ENCODE measurements at places on chromosomes 7 and 10. TPM values are rescaled to one million over a fixed set of nuclear protein-coding genes. Genes with fewer than 3 reads are reported as not detected.

DNA sequence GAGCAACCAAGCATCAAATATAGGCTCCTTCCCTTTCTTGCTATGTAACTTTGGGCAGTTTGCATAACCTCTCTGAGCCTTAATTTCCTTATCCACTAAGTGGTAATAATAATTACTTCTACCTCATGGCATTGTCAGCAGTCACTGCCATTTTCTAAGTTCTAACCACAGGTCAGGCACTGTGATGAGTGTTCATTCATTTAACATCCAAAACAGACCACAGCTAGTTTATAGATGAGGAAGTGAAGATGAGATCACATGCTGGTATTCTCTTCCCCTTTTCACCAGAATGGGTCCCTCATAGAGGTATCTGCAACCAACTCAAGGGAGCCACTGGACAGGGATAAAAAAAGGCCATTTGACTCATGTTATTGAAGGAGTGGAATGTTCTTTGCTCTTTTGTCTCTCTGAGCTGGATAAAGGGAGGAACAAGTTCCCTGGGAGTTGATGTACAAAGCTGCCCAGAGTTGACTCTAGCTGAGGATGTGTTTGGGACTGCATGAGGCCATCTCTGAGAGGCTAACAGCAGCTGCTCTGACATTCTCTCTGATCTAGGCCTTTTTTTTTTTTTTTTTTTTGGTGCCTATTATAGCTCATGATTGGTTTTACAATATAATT is 65.0 kb downstream of the DNAJC12 start:
- DNase-seq: no peak

DNA sequence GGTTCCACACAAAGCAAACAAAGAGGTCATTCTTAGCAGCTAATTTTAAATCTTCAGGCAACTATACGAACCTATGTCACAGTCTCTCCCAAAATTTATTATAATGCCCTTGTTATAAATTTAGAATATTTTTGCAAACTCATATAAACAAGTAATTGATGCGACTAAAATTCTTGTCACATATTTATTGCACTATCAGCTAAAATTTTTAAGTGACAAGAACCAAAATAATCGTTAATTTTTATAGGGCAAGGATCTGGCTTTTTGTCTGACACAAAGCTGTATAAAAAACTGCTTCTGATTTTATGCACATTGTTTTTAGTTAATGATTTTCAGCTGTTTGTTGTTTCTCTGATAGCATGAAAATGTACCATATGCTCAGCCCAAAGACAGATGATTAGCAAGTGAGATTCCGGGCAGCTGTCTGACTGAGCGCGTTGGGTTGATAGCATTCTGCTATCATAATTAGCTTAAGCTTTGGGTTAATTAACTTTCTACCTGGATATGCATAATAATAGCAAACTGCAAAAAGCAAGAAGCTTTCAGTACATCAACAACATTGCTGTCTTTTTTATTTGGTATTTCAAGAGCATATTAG is 136.0 kb downstream of the MGMT start:
- no peak for DNase-seq

The NPSR1 gene
- total RNA-seq: not detected

DNA sequence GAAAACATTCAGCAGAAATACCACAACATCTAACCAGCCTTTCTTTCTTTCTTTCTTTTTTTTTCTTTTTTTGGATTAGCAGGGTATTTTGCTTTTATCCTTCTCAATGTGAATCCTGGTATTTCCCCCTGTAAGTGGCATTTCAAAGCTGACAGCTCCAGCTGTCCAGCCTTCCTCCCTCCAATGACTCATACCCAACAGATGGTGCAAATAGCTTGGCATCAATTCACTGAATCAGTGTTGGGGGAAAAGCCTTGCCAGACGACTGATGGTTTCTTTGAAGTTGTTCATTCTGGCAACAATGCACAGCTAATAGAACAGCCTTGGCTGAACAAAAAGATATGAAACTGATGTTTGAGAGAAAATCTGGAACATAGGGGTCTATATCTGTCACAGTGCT is 316.8 kb upstream of the STEAP1 start:
- DNase-seq: no peak

DNA sequence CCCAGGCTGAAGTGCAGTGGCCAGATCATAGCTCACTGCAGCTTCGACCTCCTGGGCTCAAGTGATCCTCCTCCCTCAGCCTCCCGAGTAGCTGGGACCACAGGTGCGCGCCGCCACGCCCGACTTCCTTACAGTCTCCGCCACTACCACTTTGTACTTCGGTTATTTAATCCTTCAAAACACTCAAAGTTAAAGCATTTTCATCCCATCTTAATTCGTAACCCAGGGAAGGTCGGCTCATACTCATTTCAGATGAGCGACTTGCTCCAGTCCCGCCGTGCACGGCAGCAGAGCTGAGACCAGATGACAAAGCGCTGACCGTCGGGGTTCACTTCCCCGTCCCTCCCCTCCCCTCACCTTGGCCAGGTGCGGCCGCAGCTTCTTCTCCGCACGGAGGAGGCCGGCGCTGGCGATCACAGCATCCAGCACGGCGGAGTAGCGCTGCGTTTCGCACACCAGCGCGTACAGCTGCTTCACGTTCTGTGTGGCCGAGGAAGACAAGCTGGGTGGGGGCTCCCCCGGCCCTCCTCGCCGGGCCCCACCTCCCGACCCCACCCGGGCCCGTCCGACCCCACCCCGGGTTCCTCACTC is 457 bp downstream of the NSUN5 start:
- peak; percentile 47 for DNase-seq

- DNase-seq: peak; percentile 25
Observed at GRCh38 chr7:42232275-42232674, 4.7 kb downstream of the GLI3 start.

DNA sequence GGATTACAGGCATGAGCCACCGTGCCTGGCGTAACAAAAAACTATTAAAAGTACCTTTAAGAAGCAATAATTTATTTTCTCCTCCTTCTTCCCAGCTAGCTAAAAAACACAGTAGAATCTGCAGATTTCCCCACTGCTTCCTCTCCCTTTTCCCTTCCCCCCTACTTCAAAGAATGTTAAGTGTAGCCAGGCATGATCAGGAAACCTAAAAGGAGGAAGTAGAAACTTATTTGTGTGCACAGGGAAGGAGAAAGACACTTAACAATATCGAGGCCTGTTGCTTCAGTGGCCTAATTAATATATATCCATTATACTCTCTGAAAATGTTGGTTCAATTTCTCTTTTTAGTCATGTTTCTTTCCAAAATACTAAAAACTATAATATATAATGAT is 127.7 kb downstream of the NRBF2 start:
- DNase-seq: no peak

The CRTAC1 gene
- total RNA-seq: 1.2 TPM

- no peak for DNase-seq
Observed at GRCh38 chr10:99368646-99369045, 39.5 kb downstream of the CNNM1 start.

GRCh38 chr10:127947211-127947610 is 40.3 kb downstream of the PTPRE start:
- no peak for DNase-seq

GRCh38 chr7:15885678-15886077 is 199.2 kb upstream of the MEOX2 start:
- DNase-seq: no peak

The SCIN gene
- total RNA-seq: 0.80 TPM

The EBF3 gene
- total RNA-seq: 0.23 TPM

GRCh38 chr7:124275411-124275810 is 242.5 kb upstream of the TMEM229A start:
- peak; percentile 37 for DNase-seq

DNA sequence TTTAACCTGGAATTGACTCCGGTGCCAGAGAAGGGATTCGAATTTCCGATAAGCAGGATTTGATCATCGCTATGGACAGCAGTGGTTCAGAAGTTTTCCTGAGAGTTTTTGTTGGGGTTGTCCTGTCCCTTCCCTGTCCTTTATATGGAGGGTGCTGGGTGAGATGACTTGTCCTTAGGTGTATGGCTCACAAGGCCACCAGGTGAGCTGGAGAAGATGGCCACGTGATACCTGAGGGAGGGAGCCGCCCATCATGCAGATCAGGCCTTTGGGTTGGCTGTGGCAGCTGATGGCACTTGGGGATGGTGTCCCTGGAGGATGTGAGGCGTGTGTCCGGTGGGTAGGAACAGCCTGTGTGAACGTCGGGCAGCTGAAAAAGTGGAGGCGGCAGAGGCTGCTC is 187.7 kb downstream of the PTPN20 start:
- no peak for DNase-seq

- DNase-seq: peak; percentile 9
Observed at GRCh38 chr10:125629758-125630376, 53.1 kb downstream of the TEX36 start.

DNA sequence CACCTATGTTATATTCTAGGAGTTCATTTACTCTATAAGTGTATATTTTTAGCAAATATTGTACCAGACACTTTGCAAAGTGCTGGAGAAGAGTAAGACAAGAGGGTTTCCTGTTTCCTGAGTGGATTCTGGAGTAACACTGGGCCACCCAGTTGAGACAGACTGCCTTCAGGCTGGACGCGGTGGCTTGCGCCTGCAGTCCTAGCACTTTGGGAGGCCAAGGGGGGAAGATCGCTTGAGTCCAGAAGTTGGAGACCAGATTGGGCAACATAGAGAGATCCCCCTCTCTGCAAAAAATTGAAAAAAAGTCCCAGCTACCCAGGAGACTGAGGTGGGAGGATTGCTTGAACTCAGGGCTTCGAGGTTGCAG is 772 bp upstream of the ZSCAN25 start:
- DNase-seq: no peak

The ATRNL1 gene
- 24.0 TPM for total RNA-seq

The SORCS1 gene
- 8.9 TPM for total RNA-seq

DNA sequence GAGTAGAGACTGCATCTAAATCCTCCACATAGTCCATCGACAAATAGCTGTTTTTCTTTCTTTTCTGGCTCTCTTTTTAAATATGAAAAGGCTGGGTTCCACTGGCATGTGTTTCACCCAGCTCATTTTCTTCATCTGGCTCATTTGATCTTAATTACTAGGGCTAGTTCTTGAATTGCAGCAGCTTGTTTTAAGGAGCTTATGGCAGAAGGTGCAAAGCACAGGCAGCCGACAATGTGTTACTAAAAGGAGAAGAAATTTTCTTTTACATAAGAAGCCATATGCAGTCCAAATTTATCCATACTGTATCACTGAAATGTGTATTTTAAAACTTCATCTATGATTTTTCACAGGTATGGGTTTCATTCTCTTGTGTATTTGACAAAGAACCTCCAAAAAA is 205.6 kb upstream of the PTER start:
- DNase-seq: no peak

The ZNF775 gene
- total RNA-seq: 35.2 TPM

DNA sequence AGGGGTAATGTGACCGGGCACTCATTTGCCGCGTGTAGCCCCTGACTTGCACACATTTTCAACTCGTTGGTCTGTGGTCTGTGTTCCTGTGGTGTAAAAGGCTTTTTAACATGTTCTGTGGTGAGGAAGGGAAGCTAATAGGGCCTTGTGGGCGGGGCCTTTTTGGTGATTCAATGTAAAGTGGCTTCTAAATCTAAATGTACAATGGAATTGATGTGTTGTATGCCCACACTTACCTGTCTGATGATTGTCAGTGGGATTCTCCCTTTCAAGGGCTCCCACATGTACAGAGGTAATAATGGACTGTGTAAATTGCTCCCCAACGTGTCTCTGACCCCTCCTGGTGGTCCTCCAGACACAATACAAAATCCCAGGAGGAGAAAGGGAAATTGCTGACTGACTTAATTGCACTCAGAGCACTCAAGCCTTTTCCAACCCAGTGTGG is 43.1 kb upstream of the GATAD1 start:
- peak; percentile 59 for DNase-seq

- no peak for DNase-seq
Observed at GRCh38 chr7:124514471-124514870, 251.1 kb downstream of the GPR37 start.

DNA sequence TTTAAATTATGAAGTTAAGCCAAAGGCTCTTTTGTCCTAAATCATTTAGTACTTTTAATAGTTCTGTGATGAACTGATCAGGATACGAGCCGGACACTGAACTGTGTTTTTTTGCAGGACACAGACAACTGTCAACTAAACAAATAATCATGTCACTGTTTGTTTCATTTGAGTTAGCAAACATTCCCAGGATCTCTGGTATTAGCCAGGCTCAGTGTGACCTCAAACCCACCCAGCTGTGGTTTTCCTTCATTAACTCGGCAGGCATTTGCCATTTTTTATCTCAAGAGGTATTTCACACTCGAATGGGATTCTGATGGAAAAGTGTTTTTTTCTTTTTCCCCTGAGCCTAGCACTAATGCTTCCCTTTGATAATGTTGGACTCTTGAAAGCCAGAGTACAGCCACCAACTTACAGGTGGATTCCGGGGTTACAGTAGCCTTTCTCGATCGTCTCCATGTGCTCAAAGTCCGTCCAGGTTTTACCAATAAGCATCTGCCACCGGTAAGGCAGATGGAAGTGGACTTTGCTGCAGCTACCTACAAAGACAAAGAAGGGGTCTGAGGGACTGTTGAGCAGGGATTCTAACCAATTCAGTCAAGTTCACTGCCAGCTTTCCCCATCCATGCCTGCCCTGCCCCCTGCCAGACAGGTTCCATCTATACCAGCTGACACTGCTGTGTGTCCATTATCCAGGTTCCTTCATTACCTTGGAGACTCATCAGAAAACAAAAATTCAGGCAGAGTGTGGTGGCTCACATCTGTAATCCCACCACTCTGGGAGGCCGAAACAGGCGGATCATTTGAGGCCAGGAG is 33.4 kb downstream of the ZC3HAV1 start:
- no peak for DNase-seq

Data from GM23338 (cell line).